ENCODE measurements at places on chromosomes 1 and 21.
A peak's percentile ranks its signal among the peaks of the same experiment; 100 is the strongest.

DNA sequence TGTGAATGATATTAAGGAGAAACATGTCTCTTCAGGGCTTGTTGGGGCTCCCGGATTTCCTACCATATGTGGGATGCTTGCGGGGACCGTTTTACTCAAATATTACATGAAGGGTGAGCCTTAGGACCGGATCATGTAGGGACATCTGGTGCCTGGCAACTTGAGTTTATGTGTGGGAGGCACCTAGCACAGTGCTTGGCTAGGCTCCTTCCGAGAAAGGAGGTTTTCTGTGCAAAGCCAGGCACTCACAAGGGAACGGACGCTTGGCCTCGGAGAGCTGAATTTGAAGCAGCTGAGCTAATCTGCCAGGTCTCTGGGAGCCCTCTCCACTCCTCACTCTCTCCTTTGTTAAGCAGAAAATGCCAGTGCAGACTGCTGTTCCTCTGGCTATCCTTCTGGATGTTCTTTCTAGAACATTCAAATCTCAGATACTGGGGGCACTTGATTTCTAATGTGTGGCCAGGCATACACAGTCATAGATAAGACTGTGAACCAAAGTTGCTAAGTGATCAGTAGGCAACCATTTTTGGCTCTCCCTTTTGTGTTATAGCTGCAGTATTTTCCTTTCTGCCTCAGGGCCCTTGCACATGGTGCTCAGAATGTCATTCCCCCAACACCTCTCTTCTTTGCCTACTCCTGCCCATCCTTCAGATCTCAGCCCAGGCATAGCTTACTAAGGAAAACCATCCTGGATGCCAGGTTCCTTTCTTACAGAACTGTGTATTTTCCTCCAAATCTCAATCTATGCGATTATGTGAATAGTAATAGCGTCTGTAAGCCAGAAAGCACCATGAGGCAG lies 216.6 kb upstream of the CSF3R start:
- DNase-seq: no peak

- DNase-seq: no peak
Measured at GRCh38 chr1:235022981-235023710, 105.5 kb downstream of the TOMM20 start.

- DNase-seq: no peak
Measured at GRCh38 chr1:84366786-84367185, 31.5 kb upstream of the DNASE2B start.

DNA sequence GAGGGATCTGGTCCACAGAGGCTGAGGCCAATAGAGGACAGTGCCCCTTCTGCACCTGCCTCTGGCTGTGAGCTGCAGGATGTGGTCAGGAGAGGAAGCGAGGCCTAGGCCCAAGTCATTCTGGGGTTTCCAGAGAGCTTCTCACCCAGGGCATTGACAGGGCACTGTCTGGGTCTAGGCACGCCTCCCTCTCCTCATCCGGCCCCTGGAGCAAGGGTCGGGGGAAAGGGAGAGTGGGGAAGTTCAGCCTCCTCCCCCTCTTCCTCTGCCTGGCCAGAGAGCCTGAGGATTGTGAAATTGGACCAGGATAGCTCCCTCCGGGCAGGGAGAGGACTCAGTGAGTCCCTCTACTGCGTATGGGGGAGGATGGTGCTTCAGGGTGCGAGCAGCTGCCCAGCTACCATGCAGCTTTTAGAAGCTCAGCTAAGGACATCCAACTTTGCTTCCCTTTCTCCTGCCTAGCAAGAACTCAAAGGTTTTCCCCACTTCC lies 6.3 kb upstream of the INAVA start:
- DNase-seq: peak; percentile 87

- peak; percentile 7 for DNase-seq
Measured at GRCh38 chr1:216566641-216567205, 143.5 kb upstream of the USH2A start.

GRCh38 chr1:32126770-32127169 lies 18.9 kb downstream of the KPNA6 start:
- no peak for DNase-seq

- no peak for DNase-seq
Measured at GRCh38 chr1:79133774-79134364, 127.3 kb upstream of the ADGRL4 start.

DNA sequence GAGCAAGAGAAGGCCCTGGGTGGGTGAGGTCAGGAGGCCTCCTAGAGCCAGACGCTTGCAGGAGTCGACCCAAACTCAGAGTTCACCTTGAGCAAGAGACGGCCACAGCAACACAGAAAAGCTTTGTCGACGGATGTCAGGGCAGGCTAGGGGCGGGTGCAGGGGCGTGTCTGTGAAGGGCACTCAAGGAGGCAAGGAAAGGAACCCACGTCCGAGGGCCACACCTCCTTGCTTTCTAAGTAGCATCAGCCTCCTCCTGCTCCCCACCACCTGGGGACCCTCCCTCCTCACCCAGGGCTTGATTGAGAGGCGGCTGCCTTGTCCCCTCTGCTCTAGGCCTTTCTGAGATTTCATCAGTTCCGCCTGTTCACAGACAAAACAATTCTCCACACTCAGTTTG lies 92.1 kb downstream of the OMA1 start:
- no peak for DNase-seq

GRCh38 chr1:54257876-54258275 lies 57.9 kb downstream of the MRPL37 start:
- DNase-seq: no peak

- no peak for DNase-seq
Measured at GRCh38 chr1:69403756-69404320, 163.9 kb upstream of the LRRC7 start.

DNA sequence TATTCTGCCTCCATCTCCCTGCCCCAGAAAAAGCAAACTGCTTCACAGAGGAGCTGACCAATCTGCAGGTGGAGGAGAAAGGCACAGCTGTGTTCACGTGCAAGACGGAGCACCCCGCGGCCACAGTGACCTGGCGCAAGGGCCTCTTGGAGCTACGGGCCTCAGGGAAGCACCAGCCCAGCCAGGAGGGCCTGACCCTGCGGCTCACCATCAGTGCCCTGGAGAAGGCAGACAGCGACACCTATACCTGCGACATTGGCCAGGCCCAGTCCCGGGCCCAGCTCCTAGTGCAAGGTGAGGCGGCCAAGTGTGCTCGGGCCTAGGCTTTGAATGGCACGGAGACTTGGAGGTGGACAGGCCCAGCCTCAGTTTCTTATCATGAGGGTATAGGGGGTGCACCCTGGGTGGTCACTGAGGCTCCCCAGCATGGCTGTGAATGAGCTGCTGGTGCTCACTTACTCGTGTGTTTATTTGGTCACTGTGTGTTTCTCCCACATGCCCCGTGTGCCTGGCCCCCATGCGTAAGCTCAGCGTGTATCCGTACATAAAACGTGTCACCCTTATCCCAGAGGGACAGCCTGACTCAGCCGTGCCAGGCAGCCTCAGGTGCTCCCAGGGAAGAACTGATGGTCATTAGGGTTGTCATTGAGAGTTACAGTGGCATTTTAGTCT lies 75.8 kb downstream of the OBSCN start:
- no peak for DNase-seq

GRCh38 chr1:221164029-221164428 lies 284.8 kb downstream of the HLX start:
- no peak for DNase-seq

- DNase-seq: no peak
Measured at GRCh38 chr1:3779265-3779911, 6.8 kb downstream of the SMIM1 start.

- DNase-seq: peak; percentile 49
Measured at GRCh38 chr1:165073185-165074007, 283.1 kb downstream of the LMX1A start.

DNA sequence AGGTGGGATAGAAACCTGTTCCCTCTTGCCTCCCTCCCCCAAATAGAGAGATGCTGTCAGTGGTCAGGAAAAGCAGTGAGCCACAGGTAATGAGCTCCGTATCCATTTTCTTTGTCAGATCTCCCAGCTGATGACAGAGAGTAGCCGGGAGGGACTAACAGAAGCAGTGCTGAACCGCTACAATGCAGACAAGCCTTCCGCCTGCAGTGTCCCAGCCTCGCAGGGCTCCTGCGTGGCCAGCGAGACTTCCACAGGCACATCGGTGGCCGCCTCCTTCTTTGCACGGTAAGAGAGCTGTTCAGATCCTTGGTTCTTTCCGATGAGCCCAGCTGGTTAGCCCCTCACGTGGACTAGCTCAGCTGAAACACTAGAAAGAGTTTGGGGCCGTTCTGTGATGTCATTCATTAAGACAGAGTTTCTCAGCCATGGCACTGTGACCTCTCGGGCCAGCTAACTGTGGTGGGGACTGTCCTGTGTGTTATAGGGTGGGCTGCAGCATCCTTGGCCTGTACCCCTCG lies 264.7 kb downstream of the KIF26B start:
- DNase-seq: no peak

- peak; percentile 53 for DNase-seq
Measured at GRCh38 chr1:152112101-152112884, 3.0 kb downstream of the TCHH start.

DNA sequence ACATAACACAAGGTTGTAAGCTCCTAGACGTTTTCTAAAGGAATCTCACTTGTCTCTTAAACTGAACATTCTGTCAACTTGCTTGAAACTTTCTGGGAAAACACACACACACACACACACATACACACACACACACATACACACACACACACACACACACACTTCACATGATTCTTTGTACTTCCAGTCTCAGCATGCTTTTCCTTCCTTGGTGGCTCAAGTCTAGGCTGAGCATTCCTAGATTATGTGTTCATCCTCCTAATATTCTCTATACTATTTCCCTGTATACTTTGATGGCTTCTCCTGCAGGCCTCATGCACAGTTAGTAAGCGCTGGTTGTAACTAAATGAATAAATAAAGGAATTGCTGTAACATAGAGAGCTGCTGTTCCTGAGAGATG lies 372.1 kb downstream of the PTPRC start:
- DNase-seq: no peak

DNA sequence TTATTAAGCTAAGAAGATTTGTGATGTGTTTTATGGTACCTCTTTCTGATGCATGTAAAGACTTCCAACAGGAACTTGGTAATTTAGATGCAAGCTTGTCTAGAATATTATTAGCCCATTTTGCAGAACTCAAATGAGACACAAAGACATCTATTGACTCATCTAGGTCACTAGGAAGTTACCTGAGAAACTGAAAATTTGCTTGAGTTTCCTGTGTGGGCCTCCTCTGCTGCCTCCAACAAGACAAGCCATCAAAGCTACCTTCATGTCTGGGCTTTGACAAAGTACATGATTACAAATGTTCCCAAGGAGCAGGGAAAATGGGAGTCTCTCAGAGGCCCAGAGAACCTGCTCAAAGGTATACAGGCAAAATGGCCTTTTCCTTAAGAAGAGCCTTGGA lies 5.6 kb downstream of the RUNX1 start:
- no peak for DNase-seq

DNA sequence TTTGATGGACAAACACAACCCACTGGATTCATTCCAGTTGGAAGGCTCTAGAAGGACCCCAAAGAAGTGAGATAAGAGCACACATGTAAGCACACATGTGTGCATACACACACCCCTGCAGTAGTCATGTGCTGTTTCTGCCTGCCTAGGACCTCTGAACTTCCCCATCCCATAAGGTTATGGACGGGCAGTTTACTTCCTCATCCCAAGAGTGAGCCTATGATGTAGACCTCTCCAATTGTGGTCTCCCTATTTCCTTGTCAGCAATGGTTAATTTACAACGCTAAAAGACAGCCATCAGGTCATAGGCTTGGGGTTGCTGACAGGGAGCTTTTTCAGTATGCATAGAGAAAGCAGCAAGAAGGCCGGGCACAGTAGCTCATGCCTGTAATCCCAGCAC lies 15.4 kb upstream of the ADAR start:
- no peak for DNase-seq

GRCh38 chr1:32052887-32053286 lies 19.9 kb upstream of the TMEM39B start:
- DNase-seq: no peak

DNA sequence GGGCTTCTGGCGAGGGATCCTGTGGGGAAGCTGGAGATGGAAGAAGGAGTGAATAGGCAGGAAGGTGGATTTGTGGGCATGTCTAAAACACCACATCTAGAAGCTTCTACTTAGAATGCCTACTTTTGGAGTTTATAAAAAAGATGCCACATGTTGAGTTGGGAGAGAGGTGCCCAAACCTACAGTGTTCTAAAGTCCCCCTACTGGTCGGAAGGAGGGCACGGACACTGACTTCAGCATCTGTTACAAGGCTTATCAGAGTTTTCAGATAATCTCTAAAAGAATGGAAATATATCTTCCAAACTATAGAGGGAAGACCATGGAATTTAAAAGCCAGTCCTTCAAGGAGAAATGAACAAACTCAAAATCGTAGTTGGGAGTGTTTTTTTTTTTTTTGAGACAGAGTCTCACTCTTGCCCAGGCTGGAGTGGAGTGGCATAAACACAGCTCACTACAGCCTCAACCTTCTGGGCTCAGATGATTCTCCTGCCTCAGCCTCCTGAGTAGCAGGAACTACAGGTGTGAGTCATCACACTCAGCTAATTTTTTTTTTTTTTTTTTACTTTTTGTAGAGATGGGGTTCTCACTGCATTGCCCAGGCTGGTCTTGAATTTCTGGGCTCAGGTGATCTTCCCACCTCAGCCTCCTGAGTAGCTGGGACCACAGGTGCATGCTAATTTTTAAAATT lies 14.8 kb downstream of the IBA57 start:
- no peak for DNase-seq

DNA sequence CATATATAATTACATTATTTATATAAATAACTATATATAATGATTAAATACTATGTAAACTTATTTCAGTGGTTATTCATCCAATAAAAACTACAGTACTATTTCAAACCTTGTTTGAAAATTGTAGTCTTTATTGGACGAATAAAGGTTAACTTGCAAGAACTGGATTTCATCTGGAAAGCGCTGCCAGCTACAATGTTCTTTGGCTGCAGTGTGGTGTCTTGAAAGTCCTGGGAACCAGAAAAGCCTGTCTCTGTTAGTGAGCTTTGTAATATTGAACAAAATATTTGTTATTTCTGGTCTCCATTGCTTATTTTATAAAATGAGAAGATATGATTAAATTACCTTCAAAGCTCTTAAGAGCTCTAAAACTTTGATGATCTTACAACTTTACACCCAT lies 763.6 kb downstream of the ADGRL2 start:
- no peak for DNase-seq

GRCh38 chr1:213138391-213138790 lies 87.3 kb downstream of the RPS6KC1 start:
- DNase-seq: no peak

GRCh38 chr1:41394369-41394744 lies 33.1 kb downstream of the FOXO6 start:
- no peak for DNase-seq

DNA sequence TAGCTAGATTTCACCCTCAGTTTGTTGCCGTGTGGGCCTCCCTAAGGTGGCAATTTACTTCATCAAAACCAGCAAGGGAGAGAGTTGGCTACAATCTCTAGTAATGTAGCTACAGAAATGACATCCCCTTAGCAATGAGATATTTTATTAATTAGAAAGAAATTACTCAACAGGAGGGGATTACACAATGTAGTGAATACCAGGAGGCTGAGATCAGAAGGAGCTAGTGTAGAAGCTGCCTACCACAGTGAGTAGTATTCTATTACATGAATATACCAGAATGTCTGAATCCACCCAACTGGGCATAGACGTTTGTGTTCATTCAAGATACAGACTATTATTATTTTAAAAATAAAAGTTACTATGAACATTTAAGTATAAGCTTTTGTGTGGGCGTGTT lies 868.2 kb upstream of the CXADR start:
- DNase-seq: no peak

Measured in Daoy (cell line).